BE2C (cell line): ENCODE measurements at places on chromosomes 1 and 21.

DNA sequence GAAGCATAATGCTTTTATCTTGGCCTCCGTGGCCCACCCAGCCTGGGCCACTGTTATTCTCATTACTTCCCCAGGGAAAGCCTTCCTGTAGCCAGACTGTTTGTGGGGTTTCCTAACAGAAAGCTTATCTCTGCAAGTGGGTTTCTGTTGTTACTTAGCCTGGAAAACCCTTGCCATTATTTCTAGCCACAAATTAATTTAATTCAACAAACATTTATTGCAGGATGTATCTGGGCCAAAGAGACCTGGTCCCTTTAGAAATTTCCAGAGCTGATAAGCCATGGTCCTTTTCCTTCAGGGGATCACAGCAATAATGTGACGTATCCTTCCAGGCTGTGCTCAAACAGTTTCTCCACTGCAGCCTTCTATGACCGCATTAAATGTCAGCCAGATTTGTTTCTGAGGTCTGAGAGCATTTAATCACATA, 20.9 kb downstream of the TNN start:
- peak; percentile 71 for DNase-seq

DNA sequence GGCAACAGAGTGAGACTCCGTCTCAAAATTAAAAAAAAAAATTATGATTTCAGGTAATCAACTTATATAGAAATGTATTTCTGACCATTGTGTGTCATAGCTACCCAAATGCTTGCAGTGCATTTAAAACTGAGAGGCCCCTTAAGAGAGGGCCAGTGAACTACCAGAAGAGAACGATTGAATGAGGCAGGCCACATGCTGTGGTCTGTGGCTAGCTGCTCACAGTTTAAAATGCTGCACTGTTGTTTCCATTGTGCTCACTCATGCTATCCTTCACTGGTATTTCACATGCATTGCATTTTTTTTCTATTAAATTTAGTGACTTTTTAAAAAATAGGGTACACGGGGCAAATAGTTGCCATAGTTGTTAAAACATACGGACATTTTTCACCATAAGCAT, 26.0 kb downstream of the CHML start:
- no peak for DNase-seq

- DNase-seq = no peak
Observed at GRCh38 chr1:28927648-28928313, 13.4 kb downstream of the EPB41 start.

GRCh38 chr1:162488219-162488618, 9.4 kb upstream of the UHMK1 start:
- DNase-seq = no peak

DNA sequence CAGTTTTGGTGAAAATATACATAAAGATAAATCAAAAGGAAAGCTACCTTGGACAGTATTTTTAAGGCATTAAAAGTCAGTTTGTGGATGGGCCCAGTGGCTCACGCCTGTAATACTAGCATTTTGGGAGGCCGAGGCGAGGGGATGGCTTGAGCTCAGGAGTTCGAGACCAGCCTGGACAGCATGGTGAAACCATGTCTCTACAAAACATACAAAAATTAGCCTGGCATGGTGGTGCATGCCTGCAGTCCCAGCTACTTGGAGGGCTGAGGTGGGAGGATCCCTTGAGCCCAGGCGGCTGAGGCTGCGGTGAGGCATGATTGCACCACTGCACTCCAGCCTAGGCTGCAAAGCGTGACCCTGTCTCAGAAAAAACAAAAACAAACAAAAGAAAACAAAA, 1253.8 kb downstream of the MRPL39 start:
- DNase-seq = no peak

DNA sequence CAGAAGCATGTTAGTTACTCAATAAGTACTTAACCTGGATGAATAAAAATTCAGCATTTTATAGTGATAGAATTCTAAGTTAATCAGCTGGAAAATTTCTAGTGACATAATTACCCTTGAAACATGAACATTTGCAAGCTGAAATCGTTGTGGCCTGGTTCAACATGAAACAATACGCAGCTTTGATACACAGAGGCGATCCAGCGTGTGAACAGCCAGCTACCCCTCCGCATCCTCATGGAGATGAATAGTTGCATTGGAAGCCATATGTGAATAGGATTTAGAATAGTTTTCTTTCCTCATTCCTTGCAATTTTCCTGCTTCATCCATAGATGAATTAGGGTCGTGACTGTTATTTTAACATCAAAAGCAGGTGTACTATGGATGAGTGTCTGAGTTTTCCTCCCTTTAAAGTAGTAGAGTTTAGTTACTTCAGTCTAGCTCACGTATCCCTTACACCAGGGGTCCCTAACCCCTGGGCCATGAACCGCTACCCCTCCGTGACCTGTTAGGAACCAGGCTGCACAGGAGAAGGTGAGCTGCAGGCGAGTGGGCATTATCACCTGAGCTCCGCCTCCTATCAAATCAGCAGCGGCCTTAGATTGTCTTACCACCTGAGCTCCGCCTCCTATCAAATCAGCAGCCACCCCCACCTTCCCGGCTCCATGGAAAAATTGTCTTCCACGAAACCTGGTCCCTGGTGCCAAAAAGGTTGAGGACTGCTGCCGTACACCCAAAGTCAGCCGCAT, 6.2 kb upstream of the TARBP1 start:
- DNase-seq = no peak

DNA sequence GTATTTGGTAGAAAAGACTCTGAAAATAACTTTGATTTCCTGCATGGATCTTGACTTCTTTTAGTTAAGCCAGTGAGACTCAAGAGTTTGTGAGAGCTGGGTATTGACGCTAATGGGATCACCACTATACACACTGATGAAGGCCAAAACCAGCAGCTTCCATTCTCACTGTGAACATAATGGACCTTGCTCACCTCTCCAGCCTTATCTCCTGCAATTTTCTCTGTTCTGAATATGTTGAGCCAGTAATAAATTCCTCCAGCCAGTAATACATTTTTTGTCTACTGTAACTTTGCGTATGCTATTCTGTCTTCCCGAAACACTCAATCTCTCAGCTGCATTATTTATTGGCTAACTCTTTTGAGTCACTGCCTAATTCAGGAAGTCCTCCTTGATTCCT, 111.6 kb upstream of the PPP2R5A start:
- DNase-seq = no peak

DNA sequence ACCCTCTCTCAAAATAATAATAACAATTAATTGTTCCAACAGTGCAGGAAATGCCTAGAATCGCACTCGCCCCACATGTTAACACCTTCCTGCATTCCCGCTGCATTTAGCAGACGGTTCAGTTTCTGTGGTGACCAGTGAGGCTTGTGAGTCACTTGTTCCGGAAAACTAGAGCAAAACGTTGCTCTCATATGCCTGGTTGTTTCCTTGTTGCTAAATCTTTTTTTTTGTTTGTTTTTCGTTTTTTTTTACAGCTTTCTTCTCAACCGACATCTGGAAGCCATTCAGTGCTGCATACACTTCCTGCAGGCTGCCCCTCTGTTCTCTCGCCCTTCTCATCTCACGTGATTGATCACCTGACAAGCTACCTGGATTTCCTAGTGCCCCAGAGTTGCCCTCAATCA, 56.9 kb upstream of the TMPRSS2 start:
- DNase-seq = no peak

- no peak for DNase-seq
Observed at GRCh38 chr1:44553771-44554170, 120.5 kb downstream of the TMEM53 start.

- DNase-seq = no peak
Observed at GRCh38 chr21:34024374-34024693, 49.0 kb upstream of the MRPS6 start.

DNA sequence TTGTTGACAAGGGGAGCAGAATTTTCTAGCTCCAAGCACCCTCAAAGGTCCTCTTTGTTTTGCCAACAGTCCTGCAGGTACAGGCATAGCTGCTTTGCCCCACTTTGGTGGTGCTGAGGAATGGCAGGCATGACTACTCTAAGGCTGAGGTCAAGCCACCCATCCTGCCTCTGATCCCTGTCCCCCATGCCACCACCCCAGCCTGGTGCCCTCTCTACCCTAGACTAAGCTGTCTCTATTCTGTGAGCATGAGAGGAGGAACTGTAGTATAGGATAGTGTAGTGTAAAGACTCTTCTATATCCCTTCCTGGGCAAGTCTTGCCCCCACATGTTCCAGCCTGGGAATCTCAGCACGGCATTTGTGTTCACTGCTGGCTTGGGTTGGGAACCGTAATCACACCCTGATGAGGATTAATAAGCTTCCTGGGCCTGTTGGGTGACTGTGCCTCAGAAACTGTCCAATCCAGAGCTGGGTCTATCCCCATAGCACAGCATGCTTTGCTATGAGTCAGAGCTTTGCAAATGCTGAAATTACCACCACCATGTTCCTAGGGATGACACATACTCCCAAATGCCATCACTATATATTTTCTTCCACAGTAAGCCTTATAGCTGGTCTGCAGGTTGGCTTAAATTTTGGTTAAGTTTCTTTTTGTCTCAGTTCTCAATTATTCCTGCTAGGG, 105.7 kb upstream of the PPP2R5A start:
- no peak for DNase-seq
